ENCODE measurements at places on chromosomes 16 and 17.

- no peak for DNase-seq
Measured at GRCh38 chr17:76155988-76156661, 15.1 kb upstream of the FOXJ1 start.

DNA sequence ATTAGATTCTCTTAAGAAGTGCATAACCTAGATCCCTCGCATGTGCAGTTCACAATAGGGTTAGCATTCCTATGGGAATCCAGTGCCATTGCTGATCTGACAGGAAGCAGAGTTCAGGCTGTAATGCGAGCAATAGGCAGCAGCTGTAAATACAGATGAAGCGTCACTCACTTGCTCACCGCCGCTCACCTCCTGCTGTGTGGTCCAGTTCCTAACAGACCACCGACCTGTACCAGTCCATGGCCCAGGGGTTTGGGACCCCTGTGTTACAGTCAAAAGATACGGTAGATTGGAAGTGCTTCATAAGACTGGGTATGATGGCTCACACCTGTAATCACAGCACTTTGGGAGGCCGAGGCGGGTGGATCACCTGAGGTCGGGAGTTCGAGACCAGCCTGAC is 2.8 kb downstream of the STAT5A start:
- no peak for DNase-seq

GRCh38 chr17:65696739-65697394 is 135.4 kb upstream of the AXIN2 start:
- no peak for DNase-seq

DNA sequence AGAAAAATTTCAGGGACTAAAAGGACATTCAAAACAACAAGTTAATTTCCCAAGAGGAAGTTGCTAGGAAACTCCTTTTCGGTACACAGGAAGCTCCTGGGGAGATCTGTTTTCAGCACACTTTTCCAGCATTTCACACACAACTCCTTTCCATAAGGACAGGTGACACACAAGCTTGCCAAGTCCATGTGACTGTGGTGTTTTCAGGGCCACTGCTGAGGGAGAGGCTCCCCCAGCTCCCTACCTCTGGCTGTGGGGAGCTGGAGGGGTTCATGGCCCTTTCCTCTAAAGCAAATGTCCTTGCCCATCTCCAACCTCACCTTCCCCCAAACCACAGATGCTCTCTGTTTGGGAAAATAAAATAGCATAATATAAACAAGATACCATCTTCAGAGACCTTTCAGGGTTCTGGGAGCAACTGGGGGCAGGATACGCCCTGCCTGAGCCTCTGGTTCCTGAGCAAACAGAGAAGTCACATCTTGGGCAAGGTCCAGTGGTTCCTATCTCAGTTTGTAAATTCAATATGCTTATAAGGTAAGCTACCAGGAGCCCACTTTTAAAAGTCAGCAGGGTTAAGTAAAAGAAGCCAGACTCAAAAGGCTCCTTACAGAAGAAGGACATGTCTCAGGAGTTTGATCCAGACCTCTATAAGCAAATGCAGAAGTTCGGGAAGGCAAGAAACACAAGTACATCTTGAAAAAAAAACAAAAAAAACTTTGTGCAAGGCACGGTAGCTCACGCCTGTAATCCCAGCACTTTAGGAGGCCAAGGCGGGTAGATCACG is 3.0 kb downstream of the PDZD9 start:
- no peak for DNase-seq

GRCh38 chr16:75376475-75377161 is 56.7 kb downstream of the CFDP1 start:
- DNase-seq, result no peak

- no peak for DNase-seq
Measured at GRCh38 chr16:77696149-77696548, 26.2 kb upstream of the NUDT7 start.

DNA sequence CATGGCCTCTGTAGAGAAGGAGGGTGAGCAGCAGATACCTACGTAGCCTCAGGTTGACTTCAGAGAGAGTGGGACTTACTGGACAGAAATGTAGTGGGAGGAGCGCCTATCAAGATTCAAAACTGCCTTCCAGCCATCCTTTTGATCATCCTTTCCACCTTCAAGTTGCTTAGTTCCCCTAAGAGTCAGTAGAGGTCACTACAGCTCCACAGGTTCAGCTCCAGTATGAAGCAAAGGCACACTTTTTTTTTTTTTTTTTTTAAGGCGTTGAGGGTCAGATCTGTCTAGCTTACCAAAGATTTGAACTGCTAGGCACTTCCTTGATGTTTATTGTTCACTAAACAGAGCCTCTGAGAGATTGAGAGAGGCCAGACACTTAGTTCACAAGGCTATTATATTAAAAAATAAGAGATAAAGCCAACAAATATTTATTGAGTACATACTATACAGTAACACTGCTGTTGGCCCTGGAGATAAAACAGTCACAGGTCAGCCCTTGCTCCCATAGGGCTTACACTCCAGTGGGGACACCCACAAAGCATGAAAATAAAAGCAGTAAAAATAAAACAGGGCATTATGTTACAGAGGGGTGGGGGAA is 3.1 kb downstream of the RNF227 start:
- DNase-seq, result peak; percentile 23

DNA sequence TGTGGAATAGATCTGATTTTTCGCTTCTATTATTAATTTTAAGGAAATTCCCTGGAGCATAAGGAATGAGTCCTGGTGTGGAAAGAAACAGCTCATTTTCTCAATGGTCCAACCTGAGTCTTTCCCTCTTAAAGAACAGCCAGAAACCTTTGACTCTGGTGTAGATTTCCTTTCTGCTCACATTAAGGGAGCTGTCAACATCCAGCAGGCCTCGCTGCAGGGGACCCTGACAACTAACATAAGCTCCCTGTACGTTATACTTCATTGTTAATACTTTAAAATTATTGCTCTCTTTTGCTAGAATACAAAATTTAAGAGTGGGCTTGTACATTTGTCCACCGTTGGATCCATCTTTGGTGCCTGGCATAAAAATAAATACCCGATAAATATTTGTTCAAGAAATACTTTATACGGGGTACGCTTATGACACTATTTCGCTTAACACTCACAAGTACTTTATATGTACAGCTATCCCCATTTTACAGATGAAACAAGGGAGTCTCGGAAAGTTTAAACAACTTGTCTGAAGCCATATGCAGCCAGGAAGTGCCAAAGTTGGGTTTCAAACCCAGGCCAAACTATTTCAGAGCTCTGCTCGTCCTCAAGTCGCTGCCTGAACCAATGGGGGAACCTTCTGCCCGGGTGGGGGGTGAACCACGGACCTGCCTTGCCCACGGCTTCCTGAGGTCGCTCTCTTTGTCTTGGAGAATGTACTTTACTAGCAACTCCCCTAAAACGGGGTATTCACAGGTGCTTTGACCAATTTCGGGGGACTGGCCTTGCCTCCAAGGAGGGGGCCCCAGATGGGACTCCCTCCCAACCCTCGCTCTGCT is 611 bp downstream of the SMARCE1 start:
- no peak for DNase-seq

DNA sequence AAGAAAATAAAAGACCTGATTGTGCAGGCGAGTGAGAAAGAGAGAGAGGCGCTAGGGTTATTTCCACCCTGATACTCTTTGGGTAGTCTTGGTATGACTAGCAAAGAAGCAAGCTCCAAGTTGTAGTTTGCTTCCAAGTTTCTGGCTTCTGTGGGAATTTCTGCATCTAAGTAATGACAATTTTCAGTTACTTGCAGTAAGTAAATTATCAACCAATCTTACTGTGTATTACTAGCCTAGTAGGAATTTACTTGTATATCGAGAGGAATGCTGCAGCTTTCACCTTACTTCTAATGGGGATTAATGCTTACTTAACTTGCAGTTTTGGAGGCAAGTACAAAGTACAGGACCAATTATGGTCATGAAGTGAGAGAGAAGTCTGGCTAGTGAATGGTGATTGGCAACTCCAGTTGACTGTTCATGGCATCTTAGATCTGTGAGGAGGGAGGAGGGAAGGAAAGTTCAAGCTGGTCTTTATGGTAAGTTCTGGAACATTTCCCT is 31.9 kb downstream of the TENT4B start:
- no peak for DNase-seq

GRCh38 chr17:78677303-78678221 is 100.4 kb upstream of the DNAH17 start:
- no peak for DNase-seq

DNA sequence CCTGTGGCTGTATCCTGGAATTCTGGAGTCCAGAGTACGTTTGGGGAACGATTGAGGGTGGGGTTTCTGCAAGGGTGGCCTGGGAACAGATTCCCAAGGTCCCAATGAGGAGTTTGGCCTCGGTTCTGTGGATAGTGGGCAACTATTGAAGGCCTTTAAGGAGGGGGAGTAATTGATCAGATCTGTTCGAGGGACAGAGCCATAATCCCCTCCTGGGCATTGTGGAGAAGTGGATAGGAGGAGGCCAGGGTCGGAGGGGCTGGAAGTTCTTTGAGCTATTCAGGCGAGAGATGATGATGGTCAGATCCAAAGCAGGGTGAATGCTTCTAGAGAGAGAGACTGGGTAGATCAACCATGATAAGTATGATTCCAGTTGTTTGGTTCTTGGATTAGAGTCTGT is 173.4 kb downstream of the SNX29 start:
- no peak for DNase-seq

All from NCI-H526 treated with DMSO at 0.1 percent for 48 hours (cell line).